ENCODE measurements at places on chromosomes 7 and 10. TPM values are rescaled to one million over a fixed set of nuclear protein-coding genes. Genes with fewer than 3 reads are reported as not detected.

COMMD3 gene
- 58.6 TPM for total RNA-seq

PAPOLB gene
- total RNA-seq = 0.94 TPM

NPTX2 gene
- 5.8 TPM for total RNA-seq

DPYSL4 gene
- 40.6 TPM for total RNA-seq

C10orf143 gene
- total RNA-seq = 1.1 TPM

ARMC3 gene
- 5.1 TPM for total RNA-seq

LLCFC1 gene
- not detected for total RNA-seq

LIPJ gene
- total RNA-seq = 3.4 TPM

ACTL6B gene
- 109 TPM for total RNA-seq

ASB10 gene
- not detected for total RNA-seq

Measured in occipital lobe (tissue), 3 donors.